ENCODE measurements at places on chromosomes 5 and 9.
A peak's percentile ranks its signal among the peaks of the same experiment; 100 is the strongest.

DNA sequence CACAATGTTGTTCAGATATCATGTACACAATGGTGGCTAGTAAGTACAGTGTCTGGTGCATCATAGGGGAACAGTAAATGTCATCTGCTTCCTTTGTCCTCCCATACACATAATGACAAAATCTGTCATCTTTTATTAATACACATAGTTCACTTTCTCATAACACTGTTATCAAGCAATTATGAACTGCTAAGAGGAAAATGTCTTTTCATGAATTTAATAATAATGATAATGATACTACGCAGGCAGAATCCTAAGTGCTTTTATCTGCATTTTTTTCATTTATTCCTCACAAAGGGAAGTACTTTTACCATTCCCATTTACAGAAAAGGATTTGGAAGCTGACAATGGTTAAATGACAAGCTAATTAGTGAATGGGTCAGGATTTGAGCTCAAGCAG, 35.7 kb downstream of the DPYSL3 start:
- no peak for DNase-seq

DNA sequence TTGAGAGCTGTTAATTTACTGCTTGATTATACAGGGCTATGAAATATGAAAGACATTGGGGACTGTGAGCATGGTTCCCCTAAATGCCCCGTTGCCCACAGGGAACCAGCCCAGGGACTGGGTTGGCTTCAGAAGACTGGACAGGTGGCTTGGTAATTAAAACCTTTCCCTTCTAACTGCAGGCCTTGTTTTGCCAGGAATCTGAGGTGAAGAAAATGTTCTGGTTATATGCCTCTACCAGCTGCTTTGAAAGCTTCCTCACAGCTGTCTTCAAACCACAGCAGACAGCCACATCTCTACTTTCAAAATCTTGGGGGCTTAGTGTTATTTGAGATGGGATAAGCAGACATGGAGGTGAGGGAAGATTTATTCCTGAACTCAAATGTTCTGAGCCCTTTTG, 153.3 kb upstream of the SPRY4 start:
- DNase-seq, result no peak

DNA sequence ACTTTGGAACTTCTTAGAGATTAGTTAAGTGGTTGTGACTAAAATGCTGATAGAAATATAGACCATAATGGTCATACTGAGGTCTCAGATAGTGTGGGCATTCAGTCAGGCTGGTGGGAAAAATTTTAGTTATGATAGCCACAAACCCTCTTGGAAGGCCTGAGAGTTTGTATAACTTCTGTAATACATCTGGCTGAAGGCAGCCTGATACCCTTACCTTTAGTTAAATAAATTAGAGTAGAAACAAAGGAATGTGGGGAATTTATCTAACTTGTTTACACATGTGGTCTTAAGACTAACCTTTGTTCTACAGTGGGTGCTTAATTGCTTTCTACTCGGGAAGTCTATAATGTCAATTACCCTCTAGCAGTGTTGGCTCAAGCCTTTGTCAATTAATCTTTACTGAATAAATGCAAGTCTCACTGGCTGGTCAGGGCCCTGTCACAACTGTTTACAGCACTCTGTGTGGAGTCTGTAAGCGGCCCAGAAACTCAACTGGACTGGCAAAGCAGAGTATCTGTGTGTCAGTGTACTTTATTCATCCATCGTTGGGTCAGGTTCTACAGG, 184.0 kb downstream of the FBXO4 start:
- DNase-seq, result no peak

- no peak for DNase-seq
Measured at GRCh38 chr9:83047839-83048775, 14.8 kb downstream of the RASEF start.

GRCh38 chr5:179311091-179311470, 34.2 kb downstream of the ADAMTS2 start:
- no peak for DNase-seq

DNA sequence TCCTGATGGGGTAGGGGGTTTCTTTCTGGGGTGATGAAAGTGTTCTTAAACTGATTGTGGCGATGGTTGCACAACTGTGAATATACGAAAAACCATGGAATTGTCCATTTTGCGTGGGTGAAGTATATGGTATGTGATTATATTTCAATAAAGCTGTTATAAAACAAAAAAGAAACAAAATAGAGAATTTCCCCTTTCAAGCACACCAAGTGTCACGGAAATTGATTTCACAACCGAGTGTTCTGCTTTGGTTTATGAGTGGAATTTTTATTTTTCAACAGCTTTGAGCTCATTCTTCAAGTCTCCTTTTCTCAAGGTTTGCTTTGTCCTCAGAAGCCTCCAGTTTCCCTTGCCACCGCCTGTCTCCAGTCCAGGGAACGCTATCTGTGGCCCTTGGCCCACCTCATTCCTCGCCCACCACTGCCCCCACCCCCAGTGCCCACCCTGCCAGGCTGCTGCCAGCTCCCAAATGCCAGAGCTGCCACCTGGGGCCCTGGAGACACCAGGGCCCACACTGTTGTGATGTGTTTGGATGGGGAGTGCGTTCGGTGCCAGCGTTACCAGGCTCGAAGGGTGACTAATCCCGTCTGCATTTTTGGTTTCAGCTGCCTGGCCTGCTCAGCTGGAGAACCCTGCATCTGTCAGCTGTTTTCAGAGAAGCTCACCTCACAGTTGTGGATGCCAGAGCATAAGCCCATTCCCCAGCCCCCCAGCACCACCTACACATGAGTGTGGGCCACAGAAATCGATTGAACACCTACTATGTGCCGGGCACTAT, 30.4 kb downstream of the DUSP1 start:
- DNase-seq, result no peak

GRCh38 chr5:80097451-80097850, 62.3 kb downstream of the THBS4 start:
- no peak for DNase-seq

DNA sequence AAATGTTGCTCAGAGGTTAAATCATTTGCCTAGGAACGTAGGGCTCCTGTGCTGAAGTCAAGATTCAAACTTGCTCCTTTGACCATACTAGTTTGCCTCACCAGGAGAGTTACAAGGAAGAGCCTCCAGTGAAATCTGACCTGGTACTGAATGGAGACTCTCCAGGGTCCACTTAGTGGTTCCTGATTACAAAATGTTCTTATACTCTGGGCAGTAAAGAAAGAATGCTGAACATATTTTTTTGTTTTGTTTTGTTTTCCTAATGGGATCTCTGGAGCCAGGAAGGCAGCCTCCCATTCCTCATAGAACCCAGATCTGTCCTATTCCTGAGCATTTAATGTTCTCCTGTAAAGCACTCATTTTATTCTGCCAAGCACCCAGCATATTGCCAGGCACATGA, 256.5 kb upstream of the CLINT1 start:
- DNase-seq, result no peak

GRCh38 chr5:91956738-91957137, 573.6 kb upstream of the ARRDC3 start:
- DNase-seq, result no peak

GRCh38 chr9:127833555-127833954, 20.9 kb downstream of the ENG start:
- DNase-seq, result no peak

- DNase-seq, result peak; percentile 58
Measured at GRCh38 chr5:89703817-89704216, 705.7 kb downstream of the CETN3 start.

All from right renal cortex interstitium (tissue), 3 donors.